ENCODE measurements at places on chromosomes 1 and 21.

GRCh38 chr1:17282836-17283235 lies 25.2 kb upstream of the PADI4 start:
- no peak for DNase-seq

DNA sequence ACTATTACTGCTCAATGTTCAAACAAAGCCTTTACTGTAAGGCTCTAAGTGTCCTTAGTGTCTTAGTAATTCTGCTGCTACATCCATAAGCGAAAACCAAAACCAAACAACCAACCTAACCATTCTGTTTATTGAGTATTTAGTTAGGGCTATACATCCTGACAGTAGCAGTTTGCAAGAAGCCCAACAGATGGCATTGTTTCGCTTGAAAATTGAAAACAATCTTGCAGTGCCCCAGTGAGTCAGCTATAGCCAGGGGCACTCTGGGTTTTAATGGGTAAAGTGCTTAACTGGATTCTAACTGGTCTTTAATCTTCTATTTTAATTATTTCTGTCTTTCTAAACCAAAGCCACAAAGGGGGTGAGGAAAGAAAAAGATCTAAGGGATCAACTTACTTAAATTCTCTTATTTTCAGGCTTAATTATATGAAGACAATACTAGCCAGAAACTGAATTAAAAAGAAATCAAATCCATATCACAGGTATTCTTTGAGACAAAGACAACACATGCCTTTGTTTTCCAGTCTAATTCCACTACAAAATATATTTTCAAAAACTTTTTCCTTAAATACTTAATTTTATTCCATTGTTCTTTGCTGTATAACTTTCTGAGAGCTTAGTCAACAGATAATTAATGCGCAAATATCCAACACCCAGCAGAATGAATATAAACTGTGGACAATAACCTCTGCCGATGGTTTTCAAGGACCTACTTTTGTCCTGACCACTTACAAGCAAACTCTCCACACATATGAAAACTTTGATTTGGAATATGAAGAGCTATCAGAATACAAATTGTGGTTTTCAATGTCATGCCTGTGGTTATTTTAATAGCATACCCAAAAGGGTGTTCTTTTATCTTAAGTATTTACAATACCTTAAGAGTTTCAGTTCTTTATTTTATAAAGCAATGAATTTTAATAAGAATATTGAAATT lies 15.2 kb downstream of the POGZ start:
- DNase-seq, result peak; percentile 41

GRCh38 chr1:44553771-44554170 lies 120.5 kb downstream of the TMEM53 start:
- no peak for DNase-seq

DNA sequence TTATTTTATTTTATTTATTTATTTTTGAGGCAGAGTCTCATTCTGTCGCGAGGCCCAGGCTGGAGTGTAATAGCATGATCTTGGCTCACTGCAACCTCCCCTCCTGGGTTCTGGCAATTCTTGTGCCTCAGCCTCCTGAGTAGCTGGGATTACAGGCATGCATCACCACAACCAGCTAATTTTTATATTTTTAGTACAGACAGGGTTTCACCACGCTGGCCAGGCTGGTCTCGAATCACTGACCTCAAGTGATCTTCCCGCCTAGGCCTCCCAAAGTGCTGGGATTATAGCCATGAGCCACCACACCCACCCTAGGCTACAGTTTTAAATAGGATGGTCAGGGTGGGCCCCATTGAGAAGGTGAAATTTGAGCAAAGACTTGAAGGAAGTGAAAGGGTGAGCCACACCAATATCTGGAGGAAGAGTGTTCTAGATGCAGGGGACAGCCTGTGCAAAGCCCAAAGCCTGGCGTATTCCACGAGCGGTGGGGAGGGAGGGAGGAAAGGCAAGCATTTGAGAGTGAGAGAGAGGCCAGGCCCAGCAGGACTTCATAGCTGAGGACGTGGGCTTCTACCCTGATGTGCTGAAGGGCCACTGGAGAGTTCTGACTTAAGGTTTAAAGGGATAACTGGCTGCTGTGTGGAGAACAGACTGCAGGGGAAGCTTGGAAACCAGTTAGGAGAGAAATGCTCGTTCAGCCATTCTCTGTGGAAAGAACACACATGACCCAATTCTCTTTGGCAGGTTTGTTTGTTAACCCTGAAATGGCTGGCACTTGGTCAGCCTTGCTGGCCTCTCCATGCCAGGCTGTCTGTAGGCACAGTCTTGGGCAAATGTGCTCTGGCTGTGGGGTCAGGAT lies 62.6 kb upstream of the FAM20B start:
- no peak for DNase-seq

DNA sequence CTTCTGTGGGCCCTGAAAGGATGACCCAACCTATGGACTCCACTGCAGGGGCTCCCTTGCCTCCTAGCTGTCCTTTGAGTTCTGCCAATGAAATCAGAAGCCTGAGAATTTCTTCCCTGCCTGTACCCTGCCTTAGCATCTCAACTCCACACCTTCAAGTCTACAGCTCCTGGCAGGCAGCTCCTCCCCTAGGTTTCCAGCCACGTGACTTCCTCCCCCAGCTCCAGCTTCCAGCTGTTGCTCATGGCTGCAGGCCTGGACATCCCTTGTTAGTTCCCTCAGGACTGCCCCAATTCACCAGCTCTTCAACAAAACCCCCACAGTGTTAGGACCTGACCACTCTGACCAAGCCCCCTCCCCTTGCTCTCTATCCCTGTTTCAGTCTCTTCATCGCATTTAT lies 2.4 kb downstream of the RCAN1 start:
- DNase-seq, result no peak

- no peak for DNase-seq
Measured at GRCh38 chr1:78005755-78006154, 1.0 kb downstream of the DNAJB4 start.
